ENCODE measurements at places on chromosomes 13 and 19.
A peak's percentile ranks its signal among the peaks of the same experiment; 100 is the strongest.

DNA sequence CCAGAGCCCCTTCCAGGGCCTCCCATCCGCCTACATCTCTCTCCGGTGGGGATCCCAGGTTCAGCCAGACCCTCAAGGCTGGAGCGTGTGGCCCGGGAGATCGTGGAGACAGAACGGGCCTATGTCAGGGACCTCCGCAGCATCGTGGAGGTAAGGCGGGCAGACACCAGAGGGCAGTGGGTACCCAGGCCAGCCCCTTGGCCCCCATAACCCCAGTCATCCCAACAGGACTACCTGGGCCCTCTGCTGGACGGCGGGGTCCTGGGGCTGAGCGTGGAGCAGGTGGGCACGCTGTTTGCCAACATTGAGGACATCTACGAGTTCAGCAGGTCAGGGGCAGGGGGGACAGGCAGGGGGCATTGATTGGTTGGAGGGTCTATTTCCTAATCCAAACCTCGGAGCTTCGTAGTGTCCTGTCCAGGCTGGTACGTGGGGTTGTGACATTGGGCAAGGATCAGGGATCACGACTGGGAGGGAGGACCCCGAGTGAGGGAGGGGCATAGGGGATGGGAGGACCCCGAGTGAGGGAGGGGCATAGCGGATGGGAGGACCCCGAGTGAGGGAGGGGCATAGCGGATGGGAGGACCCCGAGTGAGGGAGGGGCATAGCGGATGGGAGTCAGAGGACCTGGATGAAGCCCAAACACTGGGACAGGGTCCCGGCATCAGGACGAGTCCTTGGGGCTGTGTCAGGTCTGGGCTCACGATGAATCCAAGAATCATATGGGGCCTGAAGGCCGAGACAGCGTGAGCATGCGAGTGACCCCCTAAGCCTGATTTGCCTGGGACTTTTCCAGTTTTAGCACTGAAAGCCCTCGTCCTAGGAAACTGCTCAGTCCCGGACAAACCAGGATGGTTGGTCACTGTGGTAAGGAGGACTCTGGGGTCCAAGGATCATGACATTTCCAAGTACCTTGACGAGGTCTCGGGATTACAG is 2.9 kb downstream of the PLEKHG2 start:
- DNase-seq = no peak

DNA sequence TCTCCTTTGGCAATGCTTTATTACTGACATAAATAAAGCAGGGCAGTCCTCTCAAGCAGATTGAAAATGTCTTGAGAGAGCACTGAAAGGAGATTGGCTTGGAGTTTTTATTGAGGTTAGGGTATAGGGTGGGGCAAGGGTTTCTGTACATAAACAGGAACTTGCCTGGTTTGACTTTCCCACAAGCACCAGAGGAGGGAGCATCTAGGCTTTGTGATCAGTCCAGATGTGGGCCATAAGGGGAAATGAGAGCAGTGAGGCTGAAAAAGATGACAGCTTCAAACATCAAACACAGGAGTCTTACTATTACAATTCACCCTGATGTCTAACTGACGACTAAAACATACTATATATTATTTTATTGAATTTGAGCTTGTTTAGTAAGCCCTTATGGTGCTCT is 260.9 kb downstream of the MTUS2 start:
- DNase-seq = no peak

DNA sequence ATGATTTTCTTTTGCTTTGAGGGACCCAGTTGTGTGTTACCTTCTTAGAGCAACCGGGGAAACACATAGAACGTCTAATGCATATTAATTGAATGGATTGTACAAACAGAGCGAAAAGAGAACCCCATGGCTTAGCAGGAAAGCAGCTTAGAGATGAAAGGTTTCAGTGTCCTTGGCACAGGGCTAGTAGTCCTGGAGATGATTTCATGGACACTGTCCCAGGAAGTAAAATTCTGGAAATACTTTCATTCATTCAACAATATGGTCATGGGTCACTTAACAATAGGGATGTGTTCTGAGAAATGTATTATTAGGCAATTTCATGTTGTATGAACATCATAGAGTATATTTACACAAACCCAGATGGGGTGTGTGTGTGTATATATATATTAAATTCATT is 9.7 kb upstream of the FUT2 start:
- DNase-seq = no peak

DNA sequence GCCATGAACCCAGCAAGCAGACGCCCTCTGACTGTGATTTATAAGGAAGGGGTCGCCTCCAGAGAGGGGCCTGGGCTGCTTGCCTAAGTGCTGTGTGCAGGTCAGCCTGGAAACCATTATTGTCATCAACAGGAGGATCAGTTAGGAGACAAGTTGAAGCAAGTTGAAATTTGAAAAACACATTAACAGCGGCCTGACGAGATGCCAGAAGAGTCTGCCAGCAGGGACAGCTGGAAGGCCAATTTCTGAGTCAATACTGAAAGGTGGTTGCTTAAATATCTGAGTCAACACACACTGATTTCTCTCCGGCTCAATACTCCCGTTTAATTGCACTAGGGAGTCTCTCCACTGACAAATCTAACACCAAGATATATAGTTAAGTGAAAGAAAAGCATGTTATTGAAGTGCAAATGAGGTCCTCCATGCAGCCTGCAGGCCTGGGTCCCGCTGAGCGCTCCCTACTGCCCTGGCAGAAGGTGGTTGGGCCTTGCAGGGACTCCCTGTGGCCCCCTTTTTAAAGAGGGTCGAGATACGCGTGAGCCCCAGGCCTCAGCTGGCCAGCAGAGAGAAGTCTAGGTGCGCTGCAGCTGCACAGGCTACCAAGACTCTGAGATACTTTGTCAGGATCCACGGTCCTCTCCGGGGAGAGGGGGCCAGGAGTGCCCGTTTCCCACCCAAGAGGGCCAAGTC is 91.1 kb downstream of the RNASEH2B start:
- peak; percentile 79 for DNase-seq

DNA sequence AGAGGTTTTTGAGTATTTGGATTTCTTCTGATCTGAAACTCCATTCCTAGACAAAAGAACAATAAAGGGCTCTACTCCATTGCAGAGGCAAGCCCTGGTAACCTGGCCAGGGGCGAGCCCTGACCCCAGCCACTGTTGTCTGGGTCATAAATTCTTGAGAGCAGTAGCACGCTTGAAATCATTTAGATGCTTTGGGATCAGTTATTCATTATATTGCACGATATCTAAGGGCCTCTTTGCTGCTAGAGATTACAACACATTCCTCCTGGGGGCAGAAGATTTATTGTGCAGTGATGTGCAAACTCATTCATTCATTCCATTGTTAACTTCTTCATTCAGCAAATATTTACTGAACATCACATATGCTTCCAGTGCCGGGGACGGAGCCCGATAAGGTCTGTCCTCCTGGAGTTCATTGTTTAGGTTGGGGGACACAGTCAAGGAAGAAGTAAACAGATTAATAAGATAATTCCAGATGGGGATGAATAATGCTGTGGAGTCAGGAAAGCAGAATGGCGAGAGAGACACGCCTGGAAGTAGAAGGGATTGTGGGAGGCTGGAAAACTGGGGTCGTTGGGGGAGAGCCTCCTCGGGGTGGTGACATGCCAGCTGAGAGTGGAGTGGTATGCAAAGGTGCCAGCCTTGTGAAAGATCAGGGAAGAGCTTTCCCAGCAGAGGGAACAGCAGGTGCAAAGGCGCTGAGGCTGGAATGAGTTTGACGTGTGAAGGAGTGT is 34.9 kb downstream of the SIPA1L3 start:
- DNase-seq = peak; percentile 50

DNA sequence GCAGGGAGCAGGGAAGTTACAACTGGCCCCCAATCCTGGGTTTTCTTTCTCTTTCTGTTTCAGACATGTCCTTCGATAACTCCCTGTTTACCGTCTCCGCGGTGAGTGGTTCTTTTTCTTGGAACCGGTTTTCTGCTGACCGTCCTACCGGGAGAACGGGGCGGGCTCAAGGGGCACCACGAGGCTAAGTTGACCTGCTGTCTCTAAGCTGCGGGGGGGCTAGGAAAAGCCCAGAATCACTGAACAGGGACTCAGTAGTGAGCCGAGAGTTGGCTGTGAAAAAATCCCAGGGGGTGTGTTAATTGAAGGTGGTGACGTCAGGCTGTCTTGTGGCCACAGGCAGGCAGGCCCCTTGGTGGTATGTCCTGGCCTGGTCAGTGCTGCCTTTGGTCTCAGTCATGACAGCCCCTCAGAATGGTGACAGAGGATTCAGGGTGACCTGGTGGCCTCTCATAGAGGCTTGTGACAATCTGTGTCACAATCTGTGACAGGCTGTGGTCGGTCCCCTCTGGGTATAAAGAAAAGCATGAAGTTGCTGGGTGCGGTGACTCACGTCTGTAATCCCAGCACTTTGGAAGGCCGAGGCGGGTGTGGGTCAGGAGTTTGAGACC is 8.1 kb upstream of the CARM1 start:
- DNase-seq = no peak

DNA sequence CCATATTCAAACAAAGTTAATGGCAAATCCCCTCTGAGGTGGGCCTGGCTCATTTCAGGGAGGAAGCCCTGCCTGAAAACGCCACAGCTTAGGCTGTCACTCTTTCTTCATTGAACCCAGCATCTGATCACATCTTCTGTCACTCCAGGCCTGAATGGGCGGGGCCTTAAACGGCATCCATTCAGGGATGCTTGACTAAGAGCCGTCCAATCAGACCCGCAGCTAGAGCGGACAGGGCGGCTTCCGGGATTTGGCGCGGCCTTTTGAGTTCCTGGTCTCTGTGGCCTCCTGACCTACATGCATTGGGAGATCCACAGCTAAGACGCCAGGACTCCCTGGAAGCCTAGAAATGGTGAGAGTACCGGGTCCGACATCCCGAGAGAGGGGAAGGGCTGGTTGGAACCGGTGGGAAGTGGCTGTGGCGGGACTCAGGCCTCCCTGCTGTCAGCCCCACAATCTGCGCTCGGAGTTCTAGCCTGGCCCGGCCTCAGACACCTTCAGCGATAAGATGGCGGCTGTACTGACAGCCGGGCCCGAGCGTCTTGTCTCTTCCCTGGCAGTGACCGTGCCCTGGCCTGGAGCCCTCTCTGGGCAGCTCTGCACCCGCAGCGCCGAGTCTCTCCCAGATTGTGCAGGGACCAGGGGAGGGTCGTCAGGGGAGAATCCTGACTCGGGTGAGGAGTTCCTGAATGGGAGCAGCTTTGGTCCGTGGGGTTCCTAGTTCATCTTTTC is at the start of gene ZNF723:
TSS of gene ZNF723 (plus strand) at position 261 of the 732 bp plus-strand sequence. CDS start at position 350, 89 bp downstream.
- no peak for DNase-seq

GRCh38 chr13:93361703-93362102 is 135.1 kb downstream of the GPC6 start:
- DNase-seq = no peak

- DNase-seq = peak; percentile 77
Observed at GRCh38 chr19:7506385-7507328, 9.2 kb upstream of the ZNF358 start.

- DNase-seq = no peak
Observed at GRCh38 chr19:17541184-17541759, 14.2 kb upstream of the COLGALT1 start.
